ENCODE measurements at places on chromosomes 16 and 17.
A peak's percentile ranks its signal among the peaks of the same experiment; 100 is the strongest.

- no peak for DNase-seq
These were observed 8.8 kb downstream of the RSAD1 start for GRCh38 chr17:50487213-50488096.

GRCh38 chr17:67417507-67417906 is 40.4 kb downstream of the PITPNC1 start:
- DNase-seq = no peak

DNA sequence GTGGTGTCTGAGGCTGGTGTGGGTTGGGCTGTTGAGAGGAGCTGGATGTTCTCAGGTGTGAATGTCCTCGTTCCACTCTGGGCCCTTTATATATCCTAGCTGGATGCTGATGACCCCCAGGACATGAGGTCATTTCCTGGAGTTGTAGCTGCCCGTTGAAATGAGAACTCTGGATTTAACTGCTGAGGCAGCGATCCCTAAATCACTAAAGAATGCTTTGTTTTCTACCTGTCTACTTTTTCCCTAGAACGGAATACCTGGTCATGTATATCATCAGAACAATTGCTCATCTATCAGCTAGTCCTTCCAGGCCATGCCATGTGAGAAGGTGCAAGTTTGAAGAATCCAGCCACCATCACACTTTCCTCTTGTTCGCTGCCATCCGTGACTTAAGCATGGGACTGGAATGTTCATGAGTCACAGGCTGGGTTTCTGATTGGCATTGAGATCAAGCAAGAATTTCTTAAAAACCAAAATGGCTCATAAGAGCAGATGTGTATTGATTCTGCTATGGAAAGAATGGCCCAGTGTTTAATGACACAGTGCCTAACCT is at the start of gene KRTAP2-3:
Gene KRTAP2-3, minus strand, starts transcription at position 63 of the 553 bp plus-strand sequence. CDS start 64 bp downstream, outside the sequence.
- DNase-seq = peak; percentile 84

GRCh38 chr16:64380751-64381150 is 741.1 kb downstream of the CDH11 start:
- no peak for DNase-seq

DNA sequence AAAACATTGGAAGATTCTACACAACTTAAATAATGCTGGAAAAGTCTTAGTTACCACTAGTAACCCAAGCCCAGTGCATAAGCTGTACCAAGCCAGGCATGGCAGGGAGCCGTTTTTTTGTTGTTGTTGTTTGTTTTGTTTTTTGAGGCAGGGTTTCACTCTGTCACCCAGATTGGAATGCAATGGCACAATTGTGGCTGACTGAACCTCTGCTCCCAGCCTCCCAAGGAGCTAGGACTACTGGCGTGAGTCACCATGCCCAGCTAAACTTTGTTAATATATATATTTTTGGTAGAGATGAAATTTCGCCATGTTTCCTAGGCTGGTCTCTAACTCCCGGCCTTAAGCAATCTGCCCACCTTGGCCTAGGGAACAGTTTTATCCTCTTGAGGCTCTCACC is 564 bp upstream of the TMIGD1 start:
- DNase-seq = no peak

DNA sequence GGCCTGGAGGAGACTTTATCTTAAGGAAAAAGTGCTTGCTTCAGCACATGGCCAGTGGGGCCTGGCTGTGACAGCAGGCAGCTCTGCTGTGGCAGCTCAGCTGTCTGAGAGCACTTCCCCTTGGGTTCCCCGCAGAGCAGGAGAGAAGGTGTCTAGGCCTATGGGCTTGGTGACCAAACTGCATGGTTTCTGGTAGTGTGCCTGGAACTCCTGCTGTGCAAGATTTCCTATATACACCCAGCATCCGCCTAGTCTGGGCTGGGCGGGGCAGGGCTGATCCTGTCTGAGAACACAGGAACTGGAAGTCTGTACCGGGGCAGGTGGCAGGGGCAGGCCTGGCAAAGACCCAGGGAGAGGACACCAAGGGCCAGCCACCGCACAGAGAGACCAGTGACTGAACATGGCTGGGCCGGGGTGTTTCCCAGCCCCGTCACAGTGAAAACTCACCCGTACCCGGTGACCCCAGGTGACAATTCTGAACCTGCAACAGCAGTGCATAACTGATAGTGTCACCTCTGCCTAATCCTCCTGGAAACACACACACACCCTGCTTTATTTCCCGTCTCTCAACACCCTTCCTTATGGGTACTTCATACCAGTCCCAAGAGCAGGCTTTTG is 39.3 kb downstream of the CHD9 start:
- peak; percentile 78 for DNase-seq

DNA sequence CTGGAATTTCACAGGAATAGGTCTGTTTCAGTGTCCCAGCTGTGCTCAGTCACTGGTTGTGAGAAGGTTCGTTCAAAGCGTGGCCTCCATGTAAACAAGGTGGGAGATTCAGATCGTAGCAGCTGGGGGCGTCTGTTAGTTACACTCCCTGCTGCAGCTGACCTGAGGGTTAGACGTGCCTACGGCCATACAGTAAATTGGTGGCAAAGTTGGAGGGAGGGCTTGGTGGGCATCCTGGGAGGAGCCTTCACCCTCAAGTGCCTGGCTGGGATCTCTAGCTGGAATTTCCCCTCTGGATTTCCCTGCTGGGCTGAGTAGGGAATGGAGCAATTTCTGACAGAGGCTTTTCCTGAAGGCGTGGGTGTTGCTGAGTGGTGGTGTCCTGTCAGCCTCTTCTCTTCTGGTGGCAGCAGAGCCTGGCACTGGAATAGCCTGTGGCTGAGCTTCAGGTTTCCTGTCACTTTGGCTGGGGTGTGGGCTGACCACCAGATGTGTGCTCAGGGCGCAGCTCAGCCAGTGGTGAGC is 6.4 kb downstream of the FCSK start:
- DNase-seq = no peak

DNA sequence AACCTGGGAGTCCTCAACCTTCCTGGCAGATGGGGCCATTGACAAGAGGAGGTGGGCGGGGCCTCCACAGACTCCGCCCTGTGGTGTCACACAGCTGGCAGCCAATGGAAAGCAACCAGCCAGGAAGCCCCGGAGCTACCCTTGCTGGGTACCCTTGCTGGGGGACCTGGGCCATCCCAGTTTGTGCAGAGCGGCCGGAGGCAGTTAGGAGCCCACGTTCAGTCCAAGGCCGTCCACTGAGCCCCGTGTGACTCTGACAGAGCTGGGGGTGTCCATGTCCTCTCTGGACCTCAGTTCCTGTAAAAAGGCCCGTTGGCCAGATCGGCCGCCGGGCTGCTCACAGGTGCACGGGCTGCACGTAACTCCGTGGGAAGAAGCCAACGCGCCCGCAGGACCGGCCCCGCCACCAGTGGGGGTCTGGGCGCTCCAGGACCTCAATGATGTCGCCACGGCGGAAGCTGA is 17.1 kb upstream of the FAM83G start:
- no peak for DNase-seq

- DNase-seq = peak; percentile 97
These were observed 5.2 kb downstream of the ITPRIPL2 start for GRCh38 chr16:19118938-19119431.

- DNase-seq = no peak
These were observed 392.2 kb downstream of the CPPED1 start for GRCh38 chr16:12411516-12411915.

DNA sequence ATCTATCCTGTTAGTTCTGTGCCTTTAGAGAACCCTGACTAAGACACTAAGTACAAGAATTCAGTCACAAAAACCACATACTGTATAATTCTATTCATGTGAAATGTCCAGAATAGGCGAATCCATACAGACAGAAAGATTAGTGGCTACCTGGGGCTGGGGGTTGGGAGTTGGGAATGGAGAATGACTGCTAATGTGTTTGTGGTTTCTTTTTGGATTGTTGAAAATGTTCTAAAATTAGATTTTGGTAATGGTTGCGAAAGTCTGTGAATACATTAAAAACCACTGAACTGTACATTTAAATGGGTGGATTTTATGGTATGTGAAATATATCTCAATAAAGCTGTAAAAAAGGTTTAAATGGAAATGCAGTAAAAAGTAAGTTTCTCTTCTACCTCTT is 80.4 kb upstream of the AKTIP start:
- DNase-seq = no peak

GRCh38 chr17:41538565-41538991 is 10.5 kb upstream of the KRT19 start:
- DNase-seq = no peak

GRCh38 chr16:11967195-11967911 is 2.3 kb downstream of the TNFRSF17 start:
- DNase-seq = no peak

GRCh38 chr16:89700649-89701424 is 668 bp downstream of the SPATA2L start:
- DNase-seq = peak; percentile 61

- no peak for DNase-seq
These were observed 17.2 kb downstream of the IQCK start for GRCh38 chr16:19735074-19735867.

DNA sequence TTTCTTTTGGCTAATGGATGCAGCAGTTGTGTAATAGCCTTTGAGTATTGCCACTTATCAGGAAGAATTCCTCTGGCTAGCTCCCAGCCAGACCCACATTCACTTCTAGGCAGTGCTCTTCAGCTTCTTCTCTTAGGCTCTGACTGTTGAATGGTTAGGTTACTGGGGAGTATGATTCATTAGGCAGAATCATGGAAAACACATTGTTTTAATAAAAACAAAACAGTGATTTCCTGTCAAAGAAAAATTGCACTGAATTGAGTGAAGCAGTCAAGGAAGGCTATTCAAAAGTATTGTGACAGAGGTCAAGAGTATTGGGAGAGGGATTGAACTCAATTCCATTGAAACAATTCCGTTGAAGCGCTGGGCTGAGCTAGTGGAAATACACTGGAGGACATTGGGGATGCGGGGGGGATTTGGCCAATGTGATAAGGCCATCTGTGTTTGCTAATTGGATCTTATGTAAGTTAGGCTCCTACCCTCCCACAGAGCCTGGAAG is 68.0 kb downstream of the CNTNAP4 start:
- peak; percentile 7 for DNase-seq

DNA sequence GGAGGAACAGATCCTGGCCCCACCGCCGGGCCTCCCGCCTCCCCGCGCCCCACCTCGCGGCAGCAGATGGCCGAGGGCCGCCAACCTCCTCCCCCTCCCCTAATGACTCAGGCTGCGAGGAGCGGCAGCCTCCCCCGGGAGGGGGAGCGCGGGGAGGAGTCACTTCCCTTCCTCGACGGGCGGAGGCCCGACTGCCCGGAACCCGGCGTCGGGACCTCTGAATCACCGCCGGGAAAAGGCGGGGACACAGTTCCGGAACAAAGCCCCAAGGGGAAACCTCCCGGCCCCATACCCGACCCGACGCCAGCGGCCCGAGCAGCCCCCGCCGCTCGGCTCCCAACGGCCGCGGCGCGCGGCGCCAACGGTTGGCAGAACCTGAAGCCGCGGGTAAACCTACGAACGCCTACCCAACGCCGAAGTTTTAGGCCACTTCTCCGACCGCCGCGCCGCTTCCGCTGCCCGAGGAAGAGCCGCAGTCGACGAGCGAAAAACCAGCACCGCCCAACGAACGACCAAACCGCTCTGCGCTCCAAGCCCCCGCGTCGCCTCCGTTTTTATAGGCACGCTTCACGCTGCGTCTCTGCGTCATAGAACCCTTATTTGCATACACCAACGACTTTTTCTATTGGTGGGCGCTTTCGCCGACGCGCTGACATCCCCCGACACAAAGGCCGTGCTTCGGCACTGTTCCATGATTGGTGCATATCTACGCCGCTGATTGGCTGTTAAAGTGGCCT is 5.2 kb upstream of the UNK start:
- peak; percentile 100 for DNase-seq

- DNase-seq = peak; percentile 15
These were observed 5.1 kb downstream of the STH start for GRCh38 chr17:46003907-46004748.

DNA sequence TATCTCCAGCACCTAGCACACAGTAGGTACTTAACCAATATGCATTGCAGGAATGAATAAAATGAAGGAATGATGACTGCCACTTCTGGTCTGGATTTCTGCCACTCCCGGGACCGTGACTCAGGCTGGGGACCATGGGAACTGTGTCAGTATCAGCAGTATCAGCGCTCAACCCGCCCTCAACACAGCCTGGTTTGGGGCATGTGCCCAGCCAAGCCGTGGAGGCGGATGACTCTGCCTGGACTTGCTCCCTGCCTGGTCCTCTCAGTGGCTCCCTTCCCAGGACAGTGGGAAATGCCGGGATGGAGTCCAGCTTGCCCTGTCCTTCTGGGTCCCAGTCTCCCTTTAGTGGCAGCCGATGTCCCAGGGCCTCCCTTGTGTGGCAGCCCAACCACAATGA is 55.1 kb downstream of the SRCIN1 start:
- DNase-seq = no peak

GRCh38 chr17:13989138-13989537 is 80.2 kb upstream of the COX10 start:
- no peak for DNase-seq

DNA sequence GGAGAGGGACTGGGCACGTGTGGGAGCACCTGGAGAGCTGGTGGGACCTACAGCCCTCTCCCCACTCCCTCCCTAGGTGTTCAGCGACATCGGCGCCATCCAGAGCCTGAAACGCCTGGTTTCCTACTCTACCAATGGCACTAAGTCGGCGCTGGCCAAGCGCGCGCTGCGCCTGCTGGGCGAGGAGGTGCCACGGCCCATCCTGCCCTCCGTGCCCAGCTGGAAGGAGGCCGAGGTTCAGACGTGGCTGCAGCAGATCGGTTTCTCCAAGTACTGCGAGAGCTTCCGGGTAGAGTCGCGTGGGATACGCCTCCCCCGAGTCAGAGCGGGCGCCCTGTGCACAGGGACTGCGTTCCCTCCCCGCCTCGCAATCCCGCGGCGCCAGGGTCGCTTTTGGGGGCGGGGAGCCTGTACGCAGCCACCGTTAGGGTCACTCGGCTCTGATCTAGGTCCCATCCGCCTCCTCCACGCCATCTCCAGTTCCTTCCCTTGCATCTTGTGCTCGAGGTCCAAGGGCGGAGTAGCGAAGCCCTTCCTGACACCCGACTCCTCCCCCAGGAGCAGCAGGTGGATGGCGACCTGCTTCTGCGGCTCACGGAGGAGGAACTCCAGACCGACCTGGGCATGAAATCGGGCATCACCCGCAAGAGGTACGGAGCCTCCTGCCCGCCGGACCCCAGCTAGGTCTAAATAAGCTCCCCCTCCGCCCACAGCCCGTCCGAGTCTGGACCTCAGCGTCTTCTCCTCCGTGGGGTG is 13.0 kb downstream of the SARM1 start:
- no peak for DNase-seq

DNA sequence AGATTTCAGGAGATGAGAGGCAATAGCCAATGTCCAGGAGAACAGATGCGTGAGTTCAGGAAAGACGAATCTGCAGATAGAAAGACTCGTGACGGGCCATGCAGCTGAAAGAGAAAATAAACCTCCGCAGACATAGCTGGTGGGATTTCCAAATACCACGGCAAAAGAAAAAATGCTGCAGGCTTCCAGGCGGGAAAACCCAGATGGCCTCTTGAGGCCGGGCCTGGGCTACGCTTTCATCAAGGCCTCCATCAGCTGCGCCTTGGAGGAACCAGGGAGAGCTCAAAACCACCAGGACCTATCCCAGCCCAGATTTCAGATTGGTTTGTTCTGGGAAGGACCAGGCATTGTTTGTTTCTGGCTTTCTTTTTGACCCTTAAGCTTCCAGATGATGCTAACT is 16.7 kb downstream of the CCDC40 start:
- DNase-seq = no peak

GRCh38 chr16:87598431-87598830 is 3.9 kb upstream of the JPH3 start:
- DNase-seq = no peak

GRCh38 chr17:7321466-7321865 is 6.3 kb upstream of the GPS2 start:
- no peak for DNase-seq

- DNase-seq = no peak
These were observed 229.5 kb downstream of the PRKCA start for GRCh38 chr17:66531851-66532295.

GRCh38 chr16:58415003-58415402 is 22.7 kb downstream of the GINS3 start:
- peak; percentile 35 for DNase-seq

Data from choroid plexus epithelial cell (primary cell).